ENCODE measurements at places on chromosomes 7 and 10.
A peak's percentile ranks its signal among the peaks of the same experiment; 100 is the strongest.

DNA sequence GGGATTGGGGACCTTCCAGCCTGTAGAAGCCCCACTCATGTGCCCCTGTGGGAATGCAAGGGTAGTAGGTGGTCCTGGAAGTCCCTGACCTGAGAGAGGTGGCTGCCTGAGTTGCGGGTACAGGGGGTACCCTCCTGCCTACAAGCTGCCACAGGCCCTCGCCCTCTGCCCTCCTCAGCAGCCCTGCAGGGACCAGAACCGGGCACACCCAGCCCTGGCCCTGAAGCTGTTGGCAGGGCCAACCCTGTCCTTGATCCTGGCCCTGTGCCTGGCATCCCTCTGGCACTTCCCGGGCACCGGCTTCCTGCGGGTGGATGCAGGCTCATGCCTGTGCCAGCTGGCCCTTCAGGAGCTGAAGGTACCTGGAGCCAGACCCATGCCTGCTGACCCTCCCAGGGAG lies 54.9 kb upstream of the ELN start:
- no peak for DNase-seq

- no peak for DNase-seq
Observed at GRCh38 chr10:47449979-47450378, 33.9 kb downstream of the ANXA8 start.

DNA sequence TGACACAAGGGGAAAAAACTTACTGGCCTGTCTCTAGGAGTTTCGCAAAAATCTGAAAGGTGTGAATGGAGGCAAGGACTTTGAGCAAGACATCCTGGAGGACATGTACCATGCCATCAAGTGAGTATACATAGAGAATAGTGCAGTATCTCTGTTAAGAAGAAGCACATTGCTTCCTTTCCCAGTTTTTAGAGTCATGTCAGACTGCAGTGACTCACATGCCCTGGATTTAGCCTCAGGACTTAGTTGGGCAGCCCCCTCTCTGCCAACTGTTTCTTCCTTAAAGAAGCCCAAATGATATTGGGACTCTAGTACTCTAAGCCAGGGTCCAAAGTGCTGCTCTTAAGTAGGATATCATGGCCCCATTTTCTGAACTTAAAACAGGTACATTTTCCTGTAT lies 28.1 kb upstream of the NFKB2 start:
- no peak for DNase-seq

- no peak for DNase-seq
Observed at GRCh38 chr7:122291189-122291588, 13.4 kb downstream of the FEZF1 start.

DNA sequence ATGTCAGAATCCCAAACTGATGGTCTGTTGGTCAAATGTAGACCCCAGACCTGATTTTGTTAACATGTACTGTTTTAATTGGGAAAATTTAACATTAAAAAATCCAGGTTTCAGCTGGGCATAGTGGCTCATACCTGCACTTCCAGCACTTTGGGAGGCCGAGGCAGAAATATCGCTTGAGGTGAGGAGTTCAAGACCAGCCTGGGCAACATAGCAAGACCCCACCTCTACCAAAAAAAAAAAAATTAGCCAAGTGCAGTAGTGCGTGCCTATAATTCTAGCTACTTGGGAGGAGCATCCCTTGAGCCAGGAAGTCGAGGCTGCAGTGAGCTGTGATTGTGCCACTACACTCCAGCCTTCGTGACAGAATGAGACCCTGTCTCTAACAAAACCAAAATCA lies 15.9 kb upstream of the CAMK2G start:
- no peak for DNase-seq

GRCh38 chr10:19811540-19811939 lies 4.7 kb upstream of the PLXDC2 start:
- no peak for DNase-seq

DNA sequence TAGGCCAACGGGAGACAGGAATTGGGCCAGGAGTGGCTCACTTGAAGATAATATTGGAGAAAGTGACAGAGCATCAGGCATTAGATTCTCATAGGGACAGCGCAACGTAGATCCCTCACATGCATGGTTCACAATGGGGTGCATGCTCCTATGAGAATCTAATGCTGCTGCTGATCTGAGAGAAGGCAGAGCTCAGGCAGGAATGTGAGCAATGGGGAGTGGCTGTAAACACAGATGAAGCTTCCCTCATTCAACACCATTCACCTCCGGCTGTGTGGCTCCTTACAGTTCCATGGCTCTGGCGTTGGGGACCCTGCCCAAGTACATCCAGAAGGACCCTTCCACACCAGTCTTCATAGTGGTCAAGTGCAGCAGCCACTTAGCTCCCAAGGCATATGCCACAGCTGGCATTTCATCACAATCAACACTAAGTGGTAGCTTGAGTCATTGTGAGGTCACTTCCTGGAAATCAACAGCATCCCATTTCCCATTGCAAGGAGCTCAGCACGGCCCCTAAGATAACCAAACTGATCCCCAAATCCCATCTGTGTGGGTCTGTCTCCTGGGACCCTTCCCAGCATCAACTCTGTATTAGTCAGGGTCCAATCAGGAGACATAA lies 174.5 kb downstream of the TPST1 start:
- no peak for DNase-seq

DNA sequence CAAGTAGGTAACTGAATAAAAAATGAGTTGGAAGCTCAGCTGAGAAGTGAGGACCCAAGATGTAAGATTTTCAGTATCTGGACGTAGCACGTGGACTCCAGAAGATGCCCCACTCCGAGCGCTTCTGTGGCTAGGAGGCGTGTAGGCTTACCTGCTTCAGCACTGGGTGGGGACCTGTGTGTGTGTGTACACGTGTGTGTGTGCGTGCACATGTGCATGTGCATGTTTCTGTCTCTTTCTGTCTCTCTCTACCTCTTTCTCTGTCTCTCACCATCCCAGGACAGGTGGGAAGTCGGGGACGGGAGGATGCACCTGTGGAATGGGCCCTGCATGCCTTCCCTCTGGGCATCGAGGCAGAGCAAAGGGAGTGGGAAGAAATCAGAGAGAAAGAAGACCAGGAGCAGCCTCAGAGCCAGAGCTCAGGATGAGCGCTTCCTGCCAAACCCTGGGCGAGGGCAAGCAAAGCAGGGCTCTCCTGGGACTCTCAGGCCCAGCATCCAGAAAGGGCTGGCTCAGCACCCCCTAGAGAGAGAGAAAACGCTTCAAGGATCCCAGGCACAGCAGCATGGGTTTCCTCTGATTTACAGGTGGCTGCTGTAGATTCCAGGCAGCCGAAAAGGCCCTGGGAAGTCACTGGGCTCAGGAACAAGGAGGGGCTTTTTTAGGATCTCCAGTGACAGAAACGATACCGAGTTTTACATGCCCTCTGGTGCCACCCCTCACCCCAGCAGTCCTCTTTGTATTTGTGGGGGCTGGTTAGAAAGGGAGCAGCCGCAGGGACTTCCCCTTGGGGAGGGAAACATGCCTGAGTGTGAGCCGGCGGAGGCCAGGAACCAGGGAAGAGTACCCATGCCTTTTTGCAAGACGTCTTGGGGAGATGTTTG lies 28.5 kb downstream of the CXCL12 start:
- no peak for DNase-seq

- peak; percentile 2 for DNase-seq
Observed at GRCh38 chr7:127107601-127108007, 145.1 kb downstream of the GRM8 start.
